H1 (cell line): ENCODE measurements at places on chromosomes 2 and 18.

DNA sequence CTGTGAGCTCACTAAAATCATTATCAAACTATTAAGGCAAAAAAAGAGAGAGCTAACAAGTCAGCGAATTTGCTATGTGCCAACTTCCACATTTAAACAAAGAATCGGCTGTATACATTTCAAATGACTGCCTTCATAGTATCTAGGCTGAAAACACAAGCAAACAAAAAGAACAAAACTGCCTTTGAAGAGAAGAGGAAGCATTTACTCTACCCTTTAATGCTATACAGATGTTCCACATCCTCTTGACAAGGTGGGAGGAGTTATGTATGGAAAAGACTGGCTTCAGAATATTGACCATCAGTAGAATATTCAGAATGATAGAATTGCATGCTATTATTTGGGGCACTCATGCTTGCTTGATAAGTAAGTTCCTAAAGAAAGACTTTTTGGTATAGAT is 741.7 kb downstream of the PLCL1 start:
- no peak for DNase-seq

- no peak for DNase-seq
Observed at GRCh38 chr2:182088681-182089320, 103.1 kb downstream of the PPP1R1C start.

- DNase-seq = no peak
Observed at GRCh38 chr18:73879766-73880165, 267.9 kb downstream of the FBXO15 start.

- no peak for DNase-seq
Observed at GRCh38 chr2:204030322-204030721, 93.8 kb downstream of the ICOS start.

DNA sequence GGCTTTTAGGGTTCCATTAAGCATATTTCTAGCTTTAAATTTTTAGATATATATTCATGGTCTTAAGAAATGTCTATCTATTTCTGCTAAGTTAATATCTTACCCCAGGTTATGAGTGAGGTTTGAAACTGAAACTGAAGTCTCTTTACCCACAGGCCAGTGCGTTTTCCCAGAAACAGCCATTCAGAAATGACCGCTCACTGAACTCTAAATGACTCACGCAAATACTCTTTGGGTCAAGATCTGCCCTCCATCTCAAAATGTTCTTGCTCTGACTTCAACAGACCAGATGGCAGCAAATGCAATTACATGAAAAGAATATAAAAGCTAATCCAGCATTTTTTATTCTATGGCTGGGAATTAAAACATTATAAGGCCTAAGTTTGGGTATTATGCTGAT is 315.2 kb downstream of the TDRD15 start:
- no peak for DNase-seq

DNA sequence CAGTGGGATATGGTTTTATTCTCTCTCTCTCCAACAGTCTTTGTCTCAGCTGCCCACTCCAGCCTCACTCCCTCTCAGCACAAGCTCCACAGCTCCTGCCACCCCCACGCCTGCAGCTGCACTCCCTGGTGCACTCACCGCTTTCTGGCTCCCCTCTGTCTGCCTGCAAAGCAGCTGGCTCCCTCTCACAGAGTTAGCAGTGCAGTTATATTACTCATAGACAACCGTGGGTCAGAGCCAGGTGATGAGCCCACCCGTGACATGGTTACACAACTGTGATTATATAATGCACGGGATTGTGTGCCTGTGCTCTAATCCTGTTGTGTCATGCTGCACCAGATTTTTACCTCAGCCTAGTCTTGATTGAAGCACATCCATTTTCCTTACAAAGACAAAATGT is 276.9 kb upstream of the CHAC2 start:
- no peak for DNase-seq

DNA sequence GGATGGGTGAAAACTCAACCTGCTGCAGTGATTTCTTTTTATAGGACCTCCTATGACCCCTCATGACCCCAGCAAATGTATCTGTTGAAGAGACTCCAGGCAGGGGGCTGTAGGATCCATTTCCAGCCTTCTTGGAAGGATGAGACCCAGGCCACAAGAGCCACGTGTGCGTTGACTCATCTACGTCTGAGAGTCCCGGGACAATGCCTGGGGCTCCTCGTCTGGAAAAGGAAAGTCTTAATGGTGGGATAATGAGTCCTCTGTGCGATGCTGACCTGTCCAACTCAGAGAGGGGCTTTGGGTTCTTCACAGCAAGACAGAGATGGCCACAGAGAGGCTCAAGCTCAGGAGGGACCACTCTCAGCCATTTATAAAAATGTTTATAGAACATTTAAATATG is 80.8 kb downstream of the SMIM21 start:
- DNase-seq = no peak

GRCh38 chr2:239966029-239966852 is 58.9 kb downstream of the NDUFA10 start:
- DNase-seq = no peak
